ENCODE measurements at places on chromosomes 3 and 15. TPM values are rescaled to one million over a fixed set of nuclear protein-coding genes. Genes with fewer than 3 reads are reported as not detected.

CYP1A2 gene
- total RNA-seq: not detected

- DNase-seq: no peak
Observed at GRCh38 chr3:108602249-108602934, 12.9 kb downstream of the DZIP3 start.

- no peak for DNase-seq
Observed at GRCh38 chr3:123034120-123034519, 6.6 kb upstream of the SEMA5B start.

CRYGS gene
- total RNA-seq: 2.8 TPM

GRCh38 chr3:12227833-12228232 lies 61.0 kb upstream of the PPARG start:
- no peak for DNase-seq

Data from chondrocyte (in vitro differentiated cells).